CD4-positive, alpha-beta T cell treated with Interferon gamma for 1 hour (primary cell): ENCODE measurements at places on chromosomes 11 and 22.
A peak's percentile ranks its signal among the peaks of the same experiment; 100 is the strongest.

DNA sequence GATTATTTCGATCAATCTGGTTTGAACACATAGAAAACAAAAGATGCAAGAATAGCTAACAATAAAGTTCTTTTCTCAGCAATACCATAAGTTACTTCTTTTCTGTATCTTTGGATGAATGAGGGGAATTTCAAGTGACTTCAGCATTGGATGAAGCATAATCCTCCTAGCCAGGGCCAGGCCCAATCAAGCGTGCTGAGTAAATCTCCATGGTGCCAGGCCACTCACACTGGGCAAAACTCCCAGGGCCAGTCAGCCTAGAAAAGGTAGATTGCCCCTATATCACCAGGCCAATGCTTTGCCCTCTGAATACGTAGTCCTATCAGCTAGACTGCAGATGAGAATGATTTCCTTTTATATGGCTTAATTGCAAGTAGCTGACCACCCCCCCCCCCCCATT, 6.0 kb downstream of the CNTF start:
- no peak for DNase-seq

- DNase-seq: no peak
These were observed at the start of gene AASDHPPT for GRCh38 chr11:106077609-106078455. AASDHPPT (plus strand) TSS chr11:106077662; CDS start chr11:106077711, 49 bp downstream.

- DNase-seq: no peak
These were observed 12.3 kb downstream of the SIRT3 start for GRCh38 chr11:223884-224283.

DNA sequence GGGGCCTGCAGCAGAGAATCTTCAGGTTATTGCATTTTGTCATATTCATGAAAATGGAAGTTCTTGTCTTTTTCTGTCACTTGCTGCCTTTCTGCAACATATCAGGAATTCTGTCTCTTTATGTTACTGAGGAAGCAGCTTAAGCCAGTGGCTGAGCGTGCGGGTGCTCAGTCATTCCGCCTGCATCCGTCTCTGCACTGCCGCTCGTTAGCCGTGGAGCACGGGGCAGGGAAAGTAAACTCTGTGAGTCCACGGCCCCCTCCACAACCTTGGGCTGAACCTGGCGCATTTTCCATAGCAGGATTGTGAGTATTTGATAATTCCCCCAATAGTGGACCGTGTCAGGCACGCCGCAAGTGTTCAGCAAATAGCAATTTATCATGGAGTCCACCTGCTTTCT, 1007.7 kb downstream of the BRD1 start:
- DNase-seq: no peak

GRCh38 chr22:27113211-27113635, 455.8 kb downstream of the MIAT start:
- peak; percentile 65 for DNase-seq

- no peak for DNase-seq
These were observed 1.5 kb downstream of the MISFA start for GRCh38 chr11:18600915-18601569.

GRCh38 chr11:125990244-125990643, 44.4 kb downstream of the VSIG10L2 start:
- no peak for DNase-seq

DNA sequence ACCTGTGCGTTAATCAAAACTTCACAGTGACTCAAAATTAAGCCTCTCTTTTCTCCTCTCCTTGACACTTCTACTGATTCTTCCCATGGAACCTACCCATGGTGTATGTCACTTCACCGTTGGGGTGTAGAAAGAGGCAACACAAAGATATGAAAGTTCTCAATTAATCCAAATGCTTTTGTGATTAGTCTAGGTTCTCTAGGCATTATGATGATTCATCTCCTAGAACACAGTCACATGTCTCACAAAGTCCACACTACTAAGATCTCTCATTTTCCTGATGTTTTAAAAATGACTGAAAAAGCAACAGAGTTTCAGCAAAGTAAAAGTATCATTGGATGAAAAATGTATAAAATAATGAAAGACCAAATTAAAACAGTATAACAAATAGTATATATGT, 13.7 kb upstream of the SCGB2A2 start:
- no peak for DNase-seq

GRCh38 chr11:7520011-7520942, 6.5 kb downstream of the PPFIBP2 start:
- DNase-seq: no peak

GRCh38 chr11:94910270-94910669, 63.1 kb downstream of the CWC15 start:
- DNase-seq: no peak

DNA sequence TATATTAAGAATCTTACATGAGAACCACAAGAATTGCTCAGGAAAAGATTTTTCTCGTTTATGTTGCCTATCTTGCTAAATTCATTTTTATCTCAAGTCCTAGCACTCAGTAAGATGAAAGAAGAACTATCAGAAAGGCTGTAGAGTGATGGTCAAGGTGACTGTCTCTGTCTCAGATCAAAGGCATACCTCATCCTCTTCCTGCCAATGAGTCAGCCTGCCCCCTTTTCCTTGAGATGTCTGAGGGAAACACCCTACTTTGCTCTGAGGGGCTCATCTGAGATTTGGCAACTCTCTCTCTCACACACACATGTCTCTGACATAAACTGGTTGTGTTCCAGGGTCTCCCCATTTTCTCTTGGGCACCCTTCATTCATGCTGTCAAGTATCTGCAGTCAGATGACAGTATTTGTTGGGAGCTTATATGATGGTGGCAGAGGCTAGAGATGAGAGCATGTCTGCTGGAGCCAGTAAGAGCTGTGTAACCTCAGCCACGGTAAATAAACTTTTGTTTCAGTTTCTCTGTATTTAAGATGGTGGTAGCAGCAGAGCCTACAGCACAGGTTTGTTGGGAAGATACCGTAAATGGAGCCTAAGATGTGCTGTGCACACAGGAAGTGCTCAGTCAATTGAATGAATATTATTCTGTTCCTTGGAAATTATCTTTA, 1.6 kb downstream of the MMP27 start:
- no peak for DNase-seq

GRCh38 chr11:7028141-7028540, 7.9 kb downstream of the NLRP14 start:
- DNase-seq: no peak

DNA sequence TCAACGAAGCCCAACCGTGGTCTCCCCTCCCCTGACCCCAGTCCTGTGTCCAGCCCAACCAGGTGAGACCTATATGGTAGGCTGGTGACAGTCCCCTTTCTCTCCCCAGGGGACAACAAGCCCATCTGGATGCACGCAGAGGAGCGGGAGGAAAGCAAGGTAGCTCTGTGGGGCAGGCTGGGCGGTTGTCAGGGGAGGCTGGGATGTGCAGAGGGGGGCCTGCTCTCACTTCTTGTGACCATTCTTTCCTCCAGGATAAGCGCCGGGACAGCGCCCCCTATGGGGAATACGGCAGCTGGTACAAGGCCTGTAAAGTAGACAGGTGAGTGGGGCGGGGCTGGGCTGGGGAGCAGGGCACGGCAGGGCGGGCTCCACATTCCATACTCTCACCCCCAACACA, 3.5 kb upstream of the RAB1B start:
- DNase-seq: peak; percentile 14

- no peak for DNase-seq
These were observed 1.6 kb downstream of the CBX7 start for GRCh38 chr22:39150848-39151215.

- peak; percentile 25 for DNase-seq
These were observed 1.3 kb upstream of the LIMK2 start for GRCh38 chr22:31210556-31211421.

GRCh38 chr22:38569181-38569971, 607 bp downstream of the DMC1 start:
- DNase-seq: no peak

GRCh38 chr11:47028195-47029093, 91.9 kb downstream of the CSTPP1 start:
- DNase-seq: no peak

GRCh38 chr11:33624083-33624482, 76.5 kb downstream of the C11orf91 start:
- no peak for DNase-seq

- no peak for DNase-seq
These were observed 45.0 kb downstream of the OR4C6 start for GRCh38 chr11:55707029-55707428.

DNA sequence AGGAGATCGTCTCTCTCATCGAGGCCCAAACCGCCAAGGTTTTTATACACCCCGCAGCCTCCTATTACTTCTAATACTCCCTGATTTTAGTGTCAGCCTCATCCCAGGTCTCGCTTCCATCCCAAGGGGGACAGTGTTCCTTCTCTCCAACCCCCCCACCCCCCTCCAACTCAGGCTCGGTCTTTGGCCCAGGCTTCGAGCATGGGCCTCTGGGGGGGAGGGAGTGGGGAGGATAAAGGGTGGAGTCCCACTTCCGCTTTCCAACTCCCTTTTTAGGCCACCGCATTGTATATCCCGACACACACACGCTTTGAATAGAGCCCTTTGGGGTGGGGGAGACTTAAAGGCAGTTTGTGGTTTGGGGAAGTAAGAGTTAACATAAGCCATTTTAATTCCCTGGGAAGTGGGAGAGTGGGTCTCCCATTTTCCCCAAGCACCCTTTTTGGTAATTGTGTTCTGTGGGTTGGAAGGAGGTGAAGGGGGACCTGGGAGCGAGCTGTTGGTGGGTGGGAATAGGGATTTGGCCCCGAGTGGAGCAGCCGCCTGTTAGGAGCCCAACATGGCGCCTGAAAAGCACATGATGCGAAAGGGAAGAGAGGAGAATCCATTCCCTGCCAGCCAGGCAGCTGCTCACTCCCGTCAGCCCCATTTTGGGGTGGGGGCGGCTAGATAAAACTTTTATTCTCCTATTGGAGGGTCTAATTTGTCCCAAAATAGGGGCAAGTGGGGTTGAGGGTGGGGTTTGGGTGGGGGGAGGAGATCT, 844 bp downstream of the PCF11 start:
- DNase-seq: peak; percentile 55

DNA sequence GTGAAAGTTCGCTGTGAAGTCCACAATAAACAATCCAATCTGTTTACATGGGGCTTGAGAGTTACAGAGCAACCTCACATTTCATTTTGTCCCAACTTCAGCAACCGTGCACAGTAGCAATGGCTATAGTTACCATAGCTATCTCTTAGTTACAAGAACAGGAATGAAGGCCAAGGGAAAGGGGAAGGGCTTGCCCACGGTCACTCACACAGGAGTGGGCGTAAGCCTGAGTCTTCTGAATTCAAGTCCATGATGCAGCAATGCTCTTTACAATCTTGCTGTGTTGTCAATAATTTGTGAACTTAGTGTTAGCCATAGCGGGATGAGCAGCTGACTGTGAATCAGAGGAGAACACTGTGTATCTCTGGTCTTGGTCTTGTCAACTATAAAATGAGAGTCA, 102.9 kb downstream of the ADAMTS15 start:
- DNase-seq: no peak

- DNase-seq: no peak
These were observed 37.0 kb upstream of the HMOX1 start for GRCh38 chr22:35343664-35344550.

- DNase-seq: no peak
These were observed 14.8 kb downstream of the IGLL5 start for GRCh38 chr22:22902247-22903001.

- no peak for DNase-seq
These were observed 26.5 kb downstream of the SCGB1A1 start for GRCh38 chr11:62445314-62445740.

- no peak for DNase-seq
These were observed 149.0 kb downstream of the CEP164 start for GRCh38 chr11:117476531-117477142.

GRCh38 chr22:29213493-29213892, 7.8 kb downstream of the EMID1 start:
- no peak for DNase-seq

GRCh38 chr22:45149671-45150070, 14.1 kb upstream of the NUP50 start:
- no peak for DNase-seq

DNA sequence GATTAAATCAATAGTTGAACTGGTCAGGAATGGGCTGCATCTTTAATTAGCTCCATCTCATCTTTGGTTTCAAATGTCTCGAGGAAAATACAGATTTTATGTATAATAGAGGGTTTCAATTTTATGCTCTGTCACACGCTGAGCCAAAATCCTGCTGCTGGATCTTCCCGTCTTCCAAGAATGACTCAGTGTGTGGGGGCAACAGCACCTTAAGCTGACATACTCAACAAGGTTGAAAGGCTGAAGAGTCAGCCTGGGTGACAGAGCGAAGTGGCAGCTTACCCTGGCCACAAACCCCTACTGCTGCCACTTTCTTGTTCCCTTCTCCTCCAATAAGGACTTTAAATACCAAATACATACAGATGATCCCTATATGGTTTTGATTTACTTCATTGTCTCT, 9.0 kb upstream of the PCF11 start:
- no peak for DNase-seq

- DNase-seq: no peak
These were observed 71.5 kb downstream of the SHANK2 start for GRCh38 chr11:71180694-71181470.

DNA sequence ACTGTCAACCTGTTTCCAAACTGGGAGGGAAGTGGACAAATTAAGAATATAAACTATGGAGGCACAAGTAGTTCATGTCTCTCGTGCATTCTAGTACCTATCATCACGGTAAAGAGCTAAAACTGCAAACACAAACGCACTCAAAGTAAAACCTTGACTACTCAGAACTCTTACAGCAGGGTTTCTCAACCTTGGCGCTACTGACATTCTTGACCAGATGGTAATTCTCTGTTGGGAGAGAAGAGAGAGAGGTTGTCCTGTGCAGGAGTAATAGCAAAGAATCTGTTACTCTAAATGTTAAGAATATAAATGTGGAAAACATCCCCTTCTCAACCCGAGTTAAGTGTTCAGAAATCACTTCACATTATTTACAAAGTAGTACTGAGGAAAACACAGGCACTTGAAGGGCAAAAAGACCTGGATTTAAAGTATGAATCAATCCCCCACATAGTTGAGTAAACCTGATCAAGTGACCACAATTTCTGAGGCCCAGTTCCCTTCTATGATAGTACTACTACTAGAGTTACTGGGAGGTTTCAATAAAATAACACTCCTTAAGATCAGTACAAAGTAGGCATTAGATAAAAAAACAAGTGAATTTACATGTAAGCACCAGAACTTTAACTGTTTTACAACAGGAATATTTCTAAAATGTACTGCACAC, 73.1 kb upstream of the ARHGAP32 start:
- DNase-seq: no peak

- no peak for DNase-seq
These were observed 68.0 kb downstream of the ZBTB44 start for GRCh38 chr11:130246738-130247137.

DNA sequence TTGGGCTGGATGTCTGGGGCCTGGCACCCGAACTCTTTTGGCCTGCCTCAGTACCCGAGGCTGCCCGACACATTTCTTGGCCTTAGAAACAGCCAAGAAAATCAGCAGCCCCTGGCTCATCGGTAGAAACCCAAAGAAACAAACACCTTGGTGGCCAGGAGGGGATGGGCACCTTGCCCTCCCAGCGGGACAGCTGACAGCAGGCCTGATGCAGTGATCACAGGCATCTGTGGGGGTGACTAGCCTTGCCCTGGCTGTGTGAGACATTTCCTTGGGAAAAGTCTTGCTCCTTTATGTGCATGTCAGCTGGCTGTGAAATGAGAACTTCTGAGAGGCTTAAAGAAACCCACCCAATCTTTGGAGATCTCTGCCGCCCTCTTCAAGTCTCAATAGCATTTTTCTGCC, 60.9 kb downstream of the SMIM38 start:
- DNase-seq: no peak
